ENCODE measurements at places on chromosomes 12 and 14. TPM values are rescaled to one million over a fixed set of nuclear protein-coding genes. Genes with fewer than 3 reads are reported as not detected.

The CMA1 gene
- total RNA-seq = not detected

The KCNH5 gene
- 0.88 TPM for total RNA-seq

The LRRC23 gene
- total RNA-seq = 20.0 TPM

The CD63 gene
- 567 TPM for total RNA-seq

The SERPINA1 gene
- total RNA-seq = 313 TPM

The HCAR2 gene
- 21.4 TPM for total RNA-seq

The GPN3 gene
- 18.1 TPM for total RNA-seq

The RIMKLB gene
- total RNA-seq = 59.8 TPM

The SLC35E3 gene
- total RNA-seq = 10.7 TPM

The AKAP6 gene
- 4.7 TPM for total RNA-seq

The CMTM5 gene
- total RNA-seq = not detected

The IL26 gene
- not detected for total RNA-seq

The GZMH gene
- not detected for total RNA-seq

The GLIPR1 gene
- total RNA-seq = 0.45 TPM

The TCL1B gene
- total RNA-seq = not detected

The DRAM1 gene
- total RNA-seq = 20.6 TPM

The KRT6C gene
- total RNA-seq = 0.31 TPM

The OR4E2 gene
- not detected for total RNA-seq

The TAS2R50 gene
- total RNA-seq = 0.86 TPM

The KRT71 gene
- 0.50 TPM for total RNA-seq

The AKAP5 gene
- 0.52 TPM for total RNA-seq

The ASPG gene
- total RNA-seq = 0.29 TPM

The PPP1CC gene
- 135 TPM for total RNA-seq

The DACT1 gene
- total RNA-seq = 29.7 TPM

The MEG3 gene
- 0.74 TPM for total RNA-seq

The KLHL28 gene
- total RNA-seq = 16.2 TPM

The CCDC197 gene
- not detected for total RNA-seq

The APOF gene
- total RNA-seq = not detected

The MYH6 gene
- total RNA-seq = 0.50 TPM

The SSTR1 gene
- total RNA-seq = 11.0 TPM

All from type B pancreatic cell (in vitro differentiated cells).